ENCODE measurements at places on chromosomes 7 and 10. TPM values are rescaled to one million over a fixed set of nuclear protein-coding genes. Genes with fewer than 3 reads are reported as not detected.

TMEM248 gene
- 59.3 TPM for total RNA-seq

SPDYE8 gene
- total RNA-seq, result not detected

SLC16A12 gene
- total RNA-seq, result not detected

PLXDC2 gene
- 0.20 TPM for total RNA-seq

PTER gene
- 25.8 TPM for total RNA-seq

PDGFA gene
- total RNA-seq, result 44.7 TPM

VSTM2A gene
- total RNA-seq, result not detected

MYL10 gene
- total RNA-seq, result not detected

- no peak overlapping the region for H3K4me3 ChIP-seq
- H3K4me1 ChIP-seq, result peaks cover 12% of the 10 kb centered on the region
- H3K27ac ChIP-seq, result no peak overlapping the region
- H3K27me3 ChIP-seq, result no peaks in the 10 kb centered on the region
- H3K36me3 ChIP-seq, result no peaks in the 10 kb centered on the region
These were observed 84.6 kb downstream of the CABCOCO1 start for GRCh38 chr10:61747307-61747706.

DNA sequence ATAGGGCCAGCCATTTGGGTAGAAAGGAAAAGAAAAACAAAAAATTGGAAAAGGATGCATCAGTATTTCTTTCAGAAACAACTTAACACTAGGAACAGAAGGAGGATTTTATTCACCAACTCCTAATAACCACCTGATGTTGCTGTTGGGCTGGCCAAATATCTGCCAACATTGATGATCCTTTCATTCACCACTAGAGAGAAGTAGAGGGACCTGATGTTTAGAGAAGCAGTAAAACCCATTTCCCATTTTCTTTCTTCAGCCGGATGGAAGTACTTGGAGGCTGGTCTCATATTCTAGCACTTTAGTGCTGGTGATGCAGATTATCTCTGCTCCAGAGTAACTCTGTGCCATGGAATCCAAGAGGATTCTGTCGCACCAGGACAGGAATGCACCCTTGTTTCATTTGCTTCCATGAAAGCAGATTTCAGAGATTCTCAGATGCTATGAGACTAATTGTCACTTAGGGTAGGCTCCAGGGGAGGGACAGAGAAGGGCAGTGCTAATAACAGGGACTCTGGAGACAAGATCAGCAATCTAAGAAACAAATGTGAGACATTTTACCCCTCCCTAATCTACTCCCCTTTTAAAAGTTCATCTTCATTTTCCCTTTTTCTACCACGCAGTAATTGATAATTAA is 3.1 kb downstream of the KLLN start:
- H3K36me3 ChIP-seq, result no peaks in the 10 kb centered on the region
- no peaks in the 10 kb centered on the region for H3K27me3 ChIP-seq

DNA sequence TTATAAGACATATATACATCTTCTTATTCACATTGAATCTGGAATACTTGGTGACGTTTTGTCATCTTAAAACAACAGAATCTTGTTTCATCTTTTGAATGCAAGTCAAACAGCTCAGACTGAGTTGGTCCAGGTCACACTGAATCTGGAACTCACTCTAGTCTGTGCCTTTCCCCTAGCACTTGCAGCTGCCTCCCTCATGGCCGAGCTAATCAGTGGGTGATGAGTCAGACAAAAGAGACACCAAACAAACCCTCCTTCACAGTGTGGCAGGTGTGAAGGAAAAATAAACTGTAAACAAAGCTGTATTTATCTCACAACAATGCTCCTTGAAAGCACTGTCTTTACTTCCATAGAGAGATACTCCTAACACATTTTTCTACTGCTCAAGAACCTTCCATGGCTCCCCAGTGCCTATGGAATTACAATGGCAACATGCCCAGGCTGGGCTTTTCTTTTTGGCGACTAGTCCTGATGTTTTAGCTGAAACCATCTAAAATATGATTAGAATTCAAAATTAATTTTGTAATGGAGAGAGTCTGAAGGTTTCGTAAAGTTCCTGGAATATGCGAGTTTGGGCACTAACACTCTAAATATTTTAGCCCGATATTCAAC is 140.0 kb downstream of the ZNF365 start:
- H3K27me3 ChIP-seq, result no peaks in the 10 kb centered on the region
- no peaks in the 10 kb centered on the region for H3K36me3 ChIP-seq
- H3K4me1 ChIP-seq, result no peaks in the 10 kb centered on the region
- no peak overlapping the region for H3K27ac ChIP-seq
- DNase-seq, result no peak

DNA sequence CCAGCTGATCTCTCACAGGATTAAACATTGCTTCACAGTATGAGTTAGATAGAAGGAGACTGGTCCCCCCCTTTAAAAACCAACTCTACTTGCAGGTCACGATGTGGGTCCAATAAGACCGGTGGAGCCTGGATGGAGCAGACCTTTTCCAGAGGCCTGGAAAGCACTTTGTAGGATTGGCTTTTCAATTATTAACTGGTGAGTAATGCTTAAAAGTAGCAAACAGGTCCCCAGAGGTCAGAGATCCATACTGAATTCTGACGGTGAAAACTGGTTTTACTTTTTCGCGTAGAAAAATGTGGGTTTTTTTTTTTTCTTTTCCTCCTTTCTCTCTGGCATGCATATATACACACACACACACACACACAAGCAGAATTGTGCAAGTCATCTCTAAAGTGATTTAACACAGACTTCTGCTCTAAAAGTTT is 74.9 kb upstream of the OGDHL start:
- H3K4me1 ChIP-seq, result peaks cover 31% of the 10 kb centered on the region
- H3K36me3 ChIP-seq, result peaks cover 5% of the 10 kb centered on the region
- DNase-seq, result no peak
- peak overlapping the region; percentile 64 for H3K27ac ChIP-seq
- H3K4me3 ChIP-seq, result no peak overlapping the region
- no peaks in the 10 kb centered on the region for H3K27me3 ChIP-seq

- no peaks in the 10 kb centered on the region for H3K4me1 ChIP-seq
- no peaks in the 10 kb centered on the region for H3K27me3 ChIP-seq
- peaks cover 15% of the 10 kb centered on the region for H3K36me3 ChIP-seq
- no peak for DNase-seq
- no peak overlapping the region for H3K4me3 ChIP-seq
These were observed 23.9 kb downstream of the KIN start for GRCh38 chr10:7763929-7764328.

DNA sequence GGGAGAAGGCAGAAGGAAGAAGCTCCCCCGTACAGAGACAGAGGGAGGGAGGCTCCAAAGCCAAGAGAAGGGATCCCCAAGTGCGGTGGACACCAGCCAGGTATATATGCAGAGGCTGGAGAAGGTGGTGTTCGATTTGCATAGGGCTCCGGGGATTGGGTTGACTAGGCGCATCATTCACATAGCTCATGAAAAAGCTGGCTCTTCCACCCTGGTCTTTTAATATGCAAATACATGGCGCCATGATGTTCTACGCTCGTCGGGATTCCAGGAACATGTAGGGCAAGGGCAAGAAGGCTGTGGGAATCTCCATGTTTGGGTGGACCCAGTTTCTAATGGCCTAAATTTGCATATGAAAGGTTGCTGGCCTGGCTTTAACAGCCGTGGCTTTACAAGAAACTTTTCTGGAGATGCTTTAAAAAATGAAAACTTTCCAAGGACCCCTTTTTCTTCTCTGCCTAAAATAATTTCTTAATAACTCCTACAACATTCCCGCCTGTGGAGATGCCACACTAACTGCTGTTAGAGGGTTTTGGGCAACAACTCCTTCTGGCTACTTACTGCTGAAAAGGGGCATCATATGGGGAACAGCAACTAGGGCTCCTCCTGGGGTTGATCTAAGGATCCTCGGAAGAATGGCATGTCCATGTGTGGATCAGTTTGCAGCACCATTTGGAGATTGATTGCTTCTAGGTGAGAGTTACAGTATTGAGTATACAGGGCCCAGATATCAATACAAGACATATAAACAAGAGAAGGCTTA is 28.3 kb downstream of the C1GALT1 start:
- no peak overlapping the region for H3K4me3 ChIP-seq
- no peak overlapping the region for H3K27ac ChIP-seq
- H3K4me1 ChIP-seq, result no peaks in the 10 kb centered on the region

- DNase-seq, result no peak
- no peak overlapping the region for H3K27ac ChIP-seq
- no peaks in the 10 kb centered on the region for H3K4me1 ChIP-seq
- H3K27me3 ChIP-seq, result no peaks in the 10 kb centered on the region
- no peaks in the 10 kb centered on the region for H3K36me3 ChIP-seq
These were observed 80.2 kb downstream of the HTR7 start for GRCh38 chr10:90777621-90778020.

DNA sequence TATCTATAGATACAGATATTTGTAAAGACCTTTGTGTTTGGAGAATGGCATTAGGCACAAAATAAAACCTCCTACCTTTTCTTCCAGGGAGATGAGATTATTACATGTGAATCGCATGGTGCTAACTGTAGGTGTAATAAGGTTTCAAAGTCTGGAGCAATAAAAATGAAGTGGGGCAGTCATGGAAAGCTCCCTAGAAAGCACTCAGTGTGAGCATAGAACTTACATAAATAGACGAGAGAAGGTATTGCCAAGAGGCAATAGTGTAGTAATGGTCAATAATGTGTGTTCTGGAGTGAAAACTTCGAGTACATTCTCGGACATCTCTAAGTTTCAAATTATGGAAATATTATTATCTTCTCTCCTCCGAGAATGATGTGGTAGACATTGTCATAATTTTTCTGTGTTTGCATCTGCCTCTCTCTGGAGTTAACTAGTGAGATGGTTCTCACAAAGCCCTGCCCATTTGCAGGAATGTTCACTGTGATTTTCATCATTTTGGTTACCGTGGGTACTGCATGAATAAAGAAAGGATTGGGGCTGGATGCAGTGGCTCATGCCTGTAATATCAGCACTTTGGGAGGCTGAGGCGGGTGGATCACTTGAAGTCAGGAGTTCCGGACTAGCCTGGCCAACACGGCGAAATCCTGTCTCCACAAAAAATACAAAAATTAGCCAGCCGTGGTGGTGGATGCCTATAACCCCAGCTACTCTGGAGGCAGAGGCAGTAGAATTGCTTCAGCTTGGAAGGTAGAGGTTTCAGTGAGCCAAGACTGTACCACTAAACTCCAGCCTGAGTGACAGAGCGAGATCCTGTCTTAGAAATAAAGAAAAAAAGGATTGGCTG is 10.6 kb downstream of the VIM start:
- no peak overlapping the region for H3K27ac ChIP-seq
- no peaks in the 10 kb centered on the region for H3K4me1 ChIP-seq
- H3K36me3 ChIP-seq, result no peaks in the 10 kb centered on the region
- H3K4me3 ChIP-seq, result no peak overlapping the region
- no peak for DNase-seq

DNA sequence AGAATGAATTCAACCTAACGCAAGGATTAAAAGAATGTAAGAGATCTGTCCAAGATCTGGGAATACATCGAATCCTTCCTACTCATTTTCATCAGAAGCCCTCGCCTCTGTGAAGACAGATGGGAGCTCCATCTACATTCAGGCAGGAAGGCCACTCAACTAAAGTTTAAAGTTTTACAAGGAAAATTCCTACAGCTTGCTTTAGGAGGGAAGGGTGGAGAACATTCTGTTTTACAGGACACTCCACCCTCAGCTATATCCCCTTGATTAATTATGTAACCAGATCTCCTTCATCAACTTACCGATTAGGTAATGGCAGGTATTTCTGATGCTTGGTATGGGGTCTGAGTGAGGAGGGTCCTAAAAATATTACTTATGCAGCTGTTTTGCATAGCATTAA is 5.6 kb upstream of the AHR start:
- DNase-seq, result no peak
- no peak overlapping the region for H3K4me3 ChIP-seq
- H3K4me1 ChIP-seq, result no peaks in the 10 kb centered on the region
- no peak overlapping the region for H3K27ac ChIP-seq
- H3K36me3 ChIP-seq, result no peaks in the 10 kb centered on the region

DNA sequence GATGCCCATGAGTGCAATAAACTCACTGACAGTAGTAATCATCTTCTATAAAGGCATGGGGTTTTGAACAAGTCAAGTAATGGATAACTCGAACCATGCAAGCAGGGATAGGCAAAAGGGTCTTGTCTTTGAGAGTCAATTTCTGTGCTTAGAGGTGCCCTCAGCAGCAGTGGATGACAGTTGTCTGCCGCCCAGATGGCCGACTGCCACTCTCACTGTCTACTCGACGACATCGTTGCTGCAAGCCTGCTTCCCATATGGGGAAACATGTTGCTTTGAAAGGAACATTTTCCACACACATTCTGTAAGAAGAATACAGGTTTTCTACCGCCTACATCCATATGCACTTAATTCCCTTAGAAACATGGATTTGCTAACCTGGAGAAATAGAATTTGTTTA is 236.3 kb upstream of the DKK1 start:
- no peak for DNase-seq
- no peaks in the 10 kb centered on the region for H3K27me3 ChIP-seq
- H3K4me1 ChIP-seq, result no peaks in the 10 kb centered on the region
- no peaks in the 10 kb centered on the region for H3K36me3 ChIP-seq
- H3K27ac ChIP-seq, result no peak overlapping the region

GRCh38 chr10:13457958-13458686 is 70.7 kb downstream of the BEND7 start:
- no peaks in the 10 kb centered on the region for H3K36me3 ChIP-seq
- no peak overlapping the region for H3K4me3 ChIP-seq
- no peaks in the 10 kb centered on the region for H3K4me1 ChIP-seq
- no peak for DNase-seq
- H3K27ac ChIP-seq, result no peak overlapping the region
- H3K27me3 ChIP-seq, result no peaks in the 10 kb centered on the region

DNA sequence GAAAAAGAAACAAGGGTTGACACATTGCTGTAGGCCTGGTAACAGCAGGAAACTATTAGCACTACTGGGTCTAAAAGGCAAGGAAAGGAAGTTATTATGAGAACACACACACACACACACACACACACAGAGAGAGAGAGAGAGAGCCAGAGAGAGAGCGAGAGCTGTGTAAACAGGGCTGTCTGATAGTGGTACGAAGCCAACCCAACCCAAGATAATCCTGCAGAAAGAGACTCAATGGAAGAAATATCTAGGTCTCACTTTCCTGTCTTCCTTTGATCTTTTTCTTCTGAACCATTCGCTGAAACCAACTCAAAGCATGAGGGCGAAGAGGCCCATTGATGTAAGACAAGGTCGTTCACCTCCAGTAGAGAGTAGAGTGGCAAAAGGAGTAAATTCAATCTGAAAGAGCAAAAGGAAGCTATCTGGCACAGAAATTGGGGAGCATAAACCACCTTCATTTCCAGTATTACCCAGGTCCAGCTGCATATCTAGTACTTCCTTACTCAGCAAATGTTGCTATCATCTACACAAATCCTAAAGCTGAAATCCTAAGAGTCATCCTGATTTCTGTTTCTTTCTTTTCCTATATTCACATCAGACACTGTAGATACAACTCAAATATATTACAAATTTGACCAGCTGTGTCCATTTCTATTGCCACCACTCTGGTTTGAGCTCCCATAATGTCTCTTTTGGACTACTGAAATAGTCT is 110.2 kb downstream of the TMEM26 start:
- H3K36me3 ChIP-seq, result no peaks in the 10 kb centered on the region
- H3K27ac ChIP-seq, result no peak overlapping the region
- no peaks in the 10 kb centered on the region for H3K4me1 ChIP-seq
- no peak for DNase-seq

- peaks cover 82% of the 10 kb centered on the region for H3K4me1 ChIP-seq
- H3K27me3 ChIP-seq, result no peaks in the 10 kb centered on the region
- DNase-seq, result no peak
- no peaks in the 10 kb centered on the region for H3K36me3 ChIP-seq
- H3K4me3 ChIP-seq, result no peak overlapping the region
These were observed 7.0 kb downstream of the OSBPL3 start for GRCh38 chr7:24972991-24973390.

GRCh38 chr7:155306673-155307470 is 9.2 kb downstream of the INSIG1 start:
- peaks cover 41% of the 10 kb centered on the region for H3K36me3 ChIP-seq
- H3K4me3 ChIP-seq, result no peak overlapping the region
- H3K27ac ChIP-seq, result no peak overlapping the region
- H3K4me1 ChIP-seq, result no peaks in the 10 kb centered on the region

Data from HCT116 (cell line).